HFFc6 (cell line): ENCODE measurements at places on chromosomes 2 and 18.
A peak's percentile ranks its signal among the peaks of the same experiment; 100 is the strongest.

DNA sequence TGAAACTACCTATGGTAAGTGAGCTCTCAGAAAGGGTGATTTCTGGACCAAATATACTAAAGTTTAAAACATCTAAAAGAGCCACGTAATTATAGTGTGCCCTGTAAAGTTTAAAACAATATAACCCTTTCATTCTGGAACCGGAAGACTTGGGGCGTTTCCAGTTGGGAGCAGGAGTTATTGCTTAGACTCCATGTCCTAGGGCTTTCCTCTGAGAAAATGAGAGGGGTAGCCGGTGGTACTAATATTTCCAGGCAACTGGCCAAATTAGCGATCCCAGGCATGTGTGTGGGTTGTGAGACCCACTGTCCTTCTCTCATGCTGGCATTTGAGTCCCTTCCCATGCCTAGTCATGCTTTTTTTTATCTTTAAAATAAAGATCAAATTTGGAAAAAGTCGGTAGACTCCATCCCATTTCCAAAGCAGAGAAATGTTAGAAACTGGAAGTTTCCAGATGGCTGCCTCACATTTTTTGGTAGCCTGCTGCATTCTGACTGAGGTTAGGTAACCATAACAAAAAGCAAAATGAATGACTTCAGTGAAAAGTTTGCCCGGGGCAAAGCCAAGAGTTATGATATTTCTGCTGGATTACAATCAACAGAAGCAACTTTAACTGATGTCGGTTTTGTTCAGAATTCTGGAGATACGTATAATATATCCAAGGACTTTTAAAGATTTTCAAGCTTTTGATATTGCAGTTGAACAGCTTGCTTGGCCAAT is 227.4 kb downstream of the SS18 start:
- peak; percentile 26 for DNase-seq

DNA sequence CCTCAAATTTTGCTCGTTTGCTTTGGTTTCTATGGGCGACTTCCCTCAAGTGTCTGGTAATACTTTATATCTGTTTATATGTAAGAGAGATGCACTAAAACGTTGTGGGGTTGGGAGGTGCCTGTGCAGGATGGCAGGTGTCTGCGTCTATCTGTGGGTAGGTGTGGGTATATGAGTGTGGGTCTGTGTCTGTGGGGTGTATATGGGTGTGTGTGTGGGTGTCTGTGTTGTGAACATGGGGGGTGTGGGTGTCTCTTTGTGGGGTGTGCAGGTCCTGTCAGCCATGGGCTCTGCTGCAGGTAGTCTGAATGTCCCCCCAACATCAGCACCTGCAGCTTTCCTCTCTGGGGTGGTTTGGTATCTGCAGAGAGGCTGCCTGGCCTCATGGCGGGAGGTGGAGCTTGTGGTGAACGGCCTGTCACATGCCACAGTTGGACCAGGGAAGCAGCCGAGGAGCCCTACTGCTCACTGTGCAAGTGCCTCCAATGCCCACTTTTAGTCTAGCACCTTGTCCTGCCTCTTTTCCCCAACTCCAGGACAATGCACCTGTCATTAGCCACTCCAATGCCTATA is 90.3 kb downstream of the LPIN1 start:
- DNase-seq: no peak

GRCh38 chr18:51355841-51356240 is 158.4 kb upstream of the MEX3C start:
- DNase-seq: no peak

DNA sequence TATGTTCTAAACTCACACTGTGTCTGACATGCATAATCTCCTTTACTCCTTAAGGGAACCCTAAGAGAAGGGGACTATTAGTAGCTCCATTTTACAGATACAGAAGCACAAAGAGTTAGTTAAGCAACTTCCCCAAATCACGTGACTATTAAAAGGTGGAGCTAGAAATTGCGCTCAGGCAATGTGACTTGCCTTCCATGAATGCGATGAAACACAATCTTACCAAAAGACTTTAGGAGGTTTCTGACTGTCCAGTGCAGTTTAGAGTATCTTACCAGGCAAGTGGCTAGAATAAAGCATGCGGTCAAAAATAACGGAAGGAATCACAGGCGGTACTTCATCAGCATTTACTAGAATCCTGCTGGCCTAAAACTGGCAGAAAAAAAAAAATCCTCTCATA is 70.4 kb downstream of the ZNF521 start:
- DNase-seq: no peak

GRCh38 chr2:44071454-44072046 is 75.8 kb upstream of the LRPPRC start:
- DNase-seq: no peak

GRCh38 chr2:10124538-10125045 is 2.1 kb downstream of the RRM2 start:
- peak; percentile 76 for DNase-seq

GRCh38 chr18:70535041-70535440 is 246.2 kb downstream of the SOCS6 start:
- DNase-seq: no peak

GRCh38 chr2:209495855-209496585 is 72.2 kb downstream of the MAP2 start:
- DNase-seq: peak; percentile 96

DNA sequence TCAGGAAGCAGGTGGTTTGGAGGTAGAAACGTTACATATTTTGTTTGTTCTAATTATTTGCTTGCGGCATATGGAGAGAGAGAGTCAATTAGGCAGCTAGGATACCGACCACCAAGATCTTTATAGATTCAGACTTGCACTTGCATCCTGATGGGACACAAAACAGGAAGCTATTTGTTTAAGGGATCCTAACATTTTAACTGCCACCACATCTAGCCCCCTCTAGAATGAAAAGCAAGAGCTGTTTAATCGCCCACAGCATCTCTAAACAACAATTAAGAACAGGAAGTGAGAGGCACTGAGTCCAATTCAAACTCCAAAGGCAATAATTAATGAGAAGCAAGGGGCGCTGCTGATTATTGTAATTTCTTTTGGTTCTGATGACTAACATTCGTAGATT is 182.0 kb upstream of the LINC00305 start:
- no peak for DNase-seq

DNA sequence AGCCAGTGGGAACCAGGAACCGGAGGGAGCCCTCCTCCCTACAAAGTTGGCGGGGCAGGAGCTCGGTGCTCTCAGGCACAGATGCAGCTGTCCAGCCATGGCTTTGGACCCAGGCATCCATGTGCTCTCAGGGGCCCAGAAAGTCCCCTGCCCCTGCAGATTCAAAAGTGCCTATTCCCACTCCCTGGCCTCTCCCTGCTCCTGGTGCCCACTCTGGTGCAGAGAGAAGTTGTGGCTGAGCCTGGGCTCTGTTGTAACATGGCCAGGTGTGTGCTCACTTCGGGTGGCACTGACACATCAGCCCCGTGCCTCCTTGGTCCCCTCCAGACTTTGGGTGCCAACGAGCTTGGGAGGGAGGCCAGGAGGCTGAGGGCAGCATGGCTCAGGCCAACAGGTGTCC is 315.8 kb upstream of the KYNU start:
- DNase-seq: no peak

GRCh38 chr2:163919717-163920116 is 183.9 kb upstream of the FIGN start:
- no peak for DNase-seq

GRCh38 chr2:16227811-16228462 is 287.6 kb downstream of the MYCN start:
- no peak for DNase-seq

GRCh38 chr2:163157411-163157810 is 318.8 kb upstream of the KCNH7 start:
- DNase-seq: peak; percentile 14

DNA sequence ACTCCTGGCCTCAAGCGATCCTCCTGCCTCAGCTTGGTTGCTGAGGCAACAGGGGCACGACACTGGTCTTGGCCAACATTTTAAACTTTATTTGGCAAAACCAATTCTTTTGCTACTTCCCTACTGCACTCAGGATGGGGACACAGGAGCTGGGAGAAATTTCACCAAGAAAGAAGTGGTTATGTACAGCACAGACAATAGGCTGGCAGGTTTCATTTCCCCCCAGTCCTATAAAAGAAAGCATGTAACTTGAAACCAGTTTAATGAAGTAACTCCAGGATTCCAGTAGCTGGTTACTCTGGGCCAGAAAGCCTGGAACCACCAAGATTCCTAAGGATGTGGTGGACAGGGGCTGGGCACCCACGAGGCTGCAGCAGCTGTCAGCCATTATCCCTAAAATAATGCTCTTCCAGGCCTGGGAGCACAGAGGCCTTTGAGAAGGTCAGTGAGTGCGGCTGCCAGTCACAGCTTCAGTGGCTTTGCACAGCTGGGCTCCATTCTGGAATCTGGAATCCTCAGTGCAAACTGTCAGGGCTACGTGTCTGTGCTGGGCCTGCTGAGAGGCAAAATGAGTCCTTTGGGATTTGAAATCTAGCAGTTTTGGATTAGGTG is 142.3 kb upstream of the ITGA6 start:
- DNase-seq: peak; percentile 71

- DNase-seq: no peak
Measured at GRCh38 chr2:31823558-31823957, 187.2 kb downstream of the MEMO1 start.

DNA sequence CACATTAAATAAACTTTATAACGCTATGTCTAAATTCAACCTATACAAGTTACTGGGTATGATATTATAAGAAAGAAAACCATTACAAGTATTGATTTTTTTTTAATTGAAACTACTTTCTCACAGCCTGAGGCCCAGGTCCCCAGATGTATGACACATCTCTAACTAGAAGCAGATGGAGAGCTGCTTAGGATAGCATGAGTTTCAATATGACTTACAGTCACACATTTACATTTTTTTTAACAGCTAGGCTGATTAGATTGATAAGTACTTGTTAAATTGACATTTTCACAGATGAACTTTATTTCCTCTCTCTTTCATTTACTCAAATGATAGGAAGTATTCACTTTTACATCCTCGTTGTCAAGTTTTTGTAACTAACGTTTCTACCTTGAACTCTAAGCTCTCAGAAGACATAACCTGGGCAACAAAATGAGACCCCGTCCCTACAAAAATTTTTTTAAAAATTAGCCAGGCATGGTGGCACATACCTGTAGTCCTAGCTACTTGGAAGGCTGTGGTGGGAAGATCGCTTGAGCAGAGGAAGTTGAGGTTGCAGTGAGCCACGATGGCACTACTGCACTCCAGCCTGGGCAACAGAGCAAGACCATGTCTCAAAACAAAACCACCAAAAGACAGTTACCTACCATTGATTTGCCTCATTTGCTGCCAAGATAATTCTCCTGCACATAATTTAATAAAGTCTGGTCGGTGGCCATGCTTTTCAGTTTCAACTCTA is 52.4 kb downstream of the STK39 start:
- DNase-seq: peak; percentile 25
